ENCODE measurements at places on chromosomes 16 and 17. TPM values are rescaled to one million over a fixed set of nuclear protein-coding genes. Genes with fewer than 3 reads are reported as not detected.

- DNase-seq, result peak; percentile 85
Measured at GRCh38 chr17:38869526-38870258, at the start of gene LASP1. TSS of gene LASP1 (plus strand) at chr17:38870058. CDS start at chr17:38870190, 132 bp downstream.

DNA sequence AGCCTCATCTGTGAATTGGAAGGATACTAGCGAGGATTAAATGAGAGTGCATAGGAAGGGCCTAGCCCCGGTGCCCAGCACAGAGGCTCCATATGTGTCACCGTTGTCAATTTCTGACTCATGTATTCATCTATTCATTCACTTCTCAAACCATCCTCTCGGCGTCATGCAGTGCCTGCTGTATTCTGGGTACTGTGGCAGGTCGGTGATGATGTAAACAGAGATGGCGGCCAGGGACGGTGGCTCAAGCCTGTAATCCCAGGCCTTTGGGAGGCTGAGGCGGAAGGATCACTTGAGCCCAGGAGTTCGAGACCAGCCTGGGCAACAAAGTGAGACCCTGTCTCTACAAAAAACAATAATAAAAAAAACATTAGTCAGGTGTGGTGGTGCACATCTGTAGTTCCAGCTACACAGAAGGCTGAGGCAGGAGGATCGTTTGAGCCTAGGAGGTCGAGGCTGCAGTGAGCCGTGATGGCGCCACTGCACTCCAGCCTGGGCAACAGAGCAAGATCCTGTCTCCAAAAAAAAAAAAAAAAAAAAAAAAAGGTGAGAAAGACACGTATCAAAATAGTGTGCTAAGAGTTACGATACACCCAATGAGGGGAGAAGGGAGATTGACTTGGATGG lies 4.3 kb upstream of the PPP1R1B start:
- peak; percentile 36 for DNase-seq

GRCh38 chr16:53297477-53297876 lies 136.8 kb upstream of the RBL2 start:
- no peak for DNase-seq

Gene SHBG
- not detected for total RNA-seq

Gene SLC47A1
- total RNA-seq, result not detected

Gene PMFBP1
- 3.3 TPM for total RNA-seq

Gene STAT5A
- 108 TPM for total RNA-seq

All from activated CD4-positive, alpha-beta T cell treated with anti-CD3 and anti-CD28 coated beads, Interleukin-2, amount 10 ng/mL, durations not matched to agents 7 days and 5 days (primary cell).